ENCODE measurements at places on chromosomes 13 and 19. TPM values are rescaled to one million over a fixed set of nuclear protein-coding genes. Genes with fewer than 3 reads are reported as not detected.

The ZNF254 gene
- total RNA-seq: 42.3 TPM

The CD37 gene
- not detected for total RNA-seq

The DLL3 gene
- total RNA-seq: 1.1 TPM

GRCh38 chr19:41808663-41809566 lies 12.5 kb downstream of the CEACAM3 start:
- no peaks in the 10 kb centered on the region for H3K27me3 ChIP-seq
- H3K27ac ChIP-seq: no peak overlapping the region
- no peaks in the 10 kb centered on the region for H3K4me1 ChIP-seq
- H3K36me3 ChIP-seq: no peaks in the 10 kb centered on the region
- DNase-seq: no peak

DNA sequence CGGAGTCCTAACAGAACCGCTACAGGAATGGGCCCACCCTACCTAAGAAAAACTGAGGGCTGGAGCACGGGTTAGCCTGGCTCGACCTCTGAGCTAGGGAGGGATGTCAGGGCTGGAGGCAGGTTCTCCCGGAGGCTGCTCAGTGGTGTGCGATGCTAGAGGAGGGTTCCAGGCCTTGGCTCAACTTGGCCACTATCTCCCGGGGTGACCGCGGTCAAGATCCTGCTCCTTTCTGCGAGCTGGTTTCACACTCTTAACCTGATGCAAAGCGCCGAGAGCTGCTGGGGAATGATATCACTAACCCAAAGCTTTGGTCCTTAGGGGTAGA lies 301 bp downstream of the POP4 start:
- H3K27me3 ChIP-seq: no peaks in the 10 kb centered on the region
- H3K36me3 ChIP-seq: peaks cover 3% of the 10 kb centered on the region
- DNase-seq: no peak
- H3K4me1 ChIP-seq: peaks cover 12% of the 10 kb centered on the region

- no peak for DNase-seq
- peak overlapping the region; percentile 79 for H3K4me3 ChIP-seq
- peaks cover 7% of the 10 kb centered on the region for H3K27me3 ChIP-seq
- no peaks in the 10 kb centered on the region for H3K36me3 ChIP-seq
- peaks cover 18% of the 10 kb centered on the region for H3K4me1 ChIP-seq
These were observed 716 bp downstream of the SH2D3A start for GRCh38 chr19:6766357-6767080.

- H3K27me3 ChIP-seq: no peaks in the 10 kb centered on the region
- H3K36me3 ChIP-seq: no peaks in the 10 kb centered on the region
- peaks cover 7% of the 10 kb centered on the region for H3K4me1 ChIP-seq
- no peak overlapping the region for H3K4me3 ChIP-seq
These were observed 29.3 kb upstream of the ATP1A3 start for GRCh38 chr19:42023121-42023942.

GRCh38 chr13:51475727-51476501 lies 23.1 kb upstream of the INTS6 start:
- H3K36me3 ChIP-seq: no peaks in the 10 kb centered on the region
- peaks cover 8% of the 10 kb centered on the region for H3K4me1 ChIP-seq
- no peak overlapping the region for H3K4me3 ChIP-seq
- H3K27me3 ChIP-seq: no peaks in the 10 kb centered on the region
- DNase-seq: no peak

DNA sequence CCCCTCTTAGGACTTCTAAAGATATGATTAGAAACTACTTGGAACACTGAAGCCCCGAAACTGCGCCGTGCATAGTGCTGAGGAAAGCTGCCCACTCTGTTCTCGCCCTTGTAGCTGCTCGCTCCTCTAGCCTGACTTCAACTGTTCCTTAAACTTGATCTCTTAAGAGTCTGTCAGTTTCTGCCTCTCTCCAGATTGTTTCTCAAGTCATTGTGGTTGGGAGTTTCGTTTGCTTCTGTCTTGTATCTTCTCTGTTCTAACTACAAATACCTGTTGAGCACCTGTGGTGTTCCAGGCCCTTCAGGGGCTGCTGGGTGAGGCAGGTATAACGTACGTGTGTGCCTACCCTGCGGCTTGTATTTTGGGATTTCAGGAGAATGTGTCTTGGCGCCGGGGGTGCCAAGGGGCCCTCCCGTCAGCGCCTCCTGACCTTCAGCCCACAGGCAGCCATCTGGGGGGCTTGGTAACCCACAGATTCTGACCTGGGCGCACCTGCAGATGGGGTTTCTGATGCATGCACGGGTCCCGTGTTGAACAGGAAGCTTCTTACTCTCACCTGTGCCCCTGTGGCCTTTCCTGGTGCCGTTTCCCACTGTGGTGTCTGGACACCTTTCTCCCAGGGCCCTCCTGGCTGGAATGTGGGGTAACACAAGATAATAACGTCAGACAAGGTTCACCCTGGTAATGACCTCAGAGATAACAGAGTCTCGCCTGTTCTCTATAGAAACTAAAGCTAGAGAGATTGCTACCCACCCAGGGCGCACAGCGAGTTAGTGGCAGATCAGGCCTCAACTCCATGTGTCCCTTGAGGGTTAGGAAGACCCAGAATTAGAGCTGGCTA lies 17.2 kb upstream of the DCUN1D2 start:
- no peaks in the 10 kb centered on the region for H3K4me1 ChIP-seq
- no peak overlapping the region for H3K27ac ChIP-seq
- H3K36me3 ChIP-seq: peaks cover 18% of the 10 kb centered on the region
- DNase-seq: no peak
- no peak overlapping the region for H3K4me3 ChIP-seq

DNA sequence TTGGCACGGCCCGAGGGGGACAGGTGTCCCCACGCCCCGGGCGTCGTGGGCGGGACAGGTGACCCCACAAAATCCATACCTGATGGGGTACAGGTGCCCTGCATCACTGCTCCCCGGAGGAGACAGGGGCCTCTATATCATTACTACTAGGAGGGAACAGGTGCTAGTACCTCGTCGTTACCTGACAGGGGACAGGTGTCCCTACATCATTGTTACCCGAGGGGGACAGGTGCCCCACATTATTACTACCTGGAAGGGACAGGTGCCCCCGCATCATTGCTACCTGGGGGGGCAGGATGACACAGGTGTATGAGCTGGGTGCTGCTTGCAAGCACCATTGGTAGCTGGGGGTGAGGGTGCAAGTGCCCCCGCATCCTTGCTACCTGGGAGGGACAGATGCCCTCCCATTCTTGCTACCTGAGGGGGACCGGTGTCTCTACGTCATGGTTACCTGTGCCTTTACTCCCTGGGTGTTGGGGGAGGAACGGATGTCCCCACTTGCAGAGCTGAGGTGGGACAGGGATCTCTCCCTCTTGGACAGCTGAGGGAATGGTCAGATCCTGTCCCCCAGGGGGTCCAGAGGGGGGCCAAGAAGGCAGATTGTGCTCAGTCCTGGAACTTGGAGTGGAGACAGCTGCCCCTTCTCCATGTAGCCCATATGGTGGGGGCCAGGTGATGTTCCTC lies 620 bp downstream of the CRTC1 start:
- H3K36me3 ChIP-seq: peaks cover 1% of the 10 kb centered on the region
- peak overlapping the region; percentile 87 for H3K4me3 ChIP-seq
- H3K4me1 ChIP-seq: peaks cover 8% of the 10 kb centered on the region
- H3K27ac ChIP-seq: peak overlapping the region; percentile 37

GRCh38 chr19:30328096-30328495 lies 44.1 kb upstream of the ZNF536 start:
- peaks cover 3% of the 10 kb centered on the region for H3K4me1 ChIP-seq
- no peak overlapping the region for H3K4me3 ChIP-seq
- H3K27me3 ChIP-seq: peaks cover 15% of the 10 kb centered on the region

Measured in progenitor cell of endocrine pancreas (in vitro differentiated cells).